ENCODE measurements at places on chromosomes 7 and 10. TPM values are rescaled to one million over a fixed set of nuclear protein-coding genes. Genes with fewer than 3 reads are reported as not detected.

TRIM56 gene
- 15.4 TPM for polyA plus RNA-seq

TFR2 gene
- 0.81 TPM for polyA plus RNA-seq

ASAH2 gene
- 0.85 TPM for polyA plus RNA-seq

AGAP9 gene
- polyA plus RNA-seq = 4.8 TPM

GSTO2 gene
- 3.4 TPM for polyA plus RNA-seq

FAM25A gene
- not detected for polyA plus RNA-seq
